ENCODE measurements at places on chromosomes 2 and 18.

DNA sequence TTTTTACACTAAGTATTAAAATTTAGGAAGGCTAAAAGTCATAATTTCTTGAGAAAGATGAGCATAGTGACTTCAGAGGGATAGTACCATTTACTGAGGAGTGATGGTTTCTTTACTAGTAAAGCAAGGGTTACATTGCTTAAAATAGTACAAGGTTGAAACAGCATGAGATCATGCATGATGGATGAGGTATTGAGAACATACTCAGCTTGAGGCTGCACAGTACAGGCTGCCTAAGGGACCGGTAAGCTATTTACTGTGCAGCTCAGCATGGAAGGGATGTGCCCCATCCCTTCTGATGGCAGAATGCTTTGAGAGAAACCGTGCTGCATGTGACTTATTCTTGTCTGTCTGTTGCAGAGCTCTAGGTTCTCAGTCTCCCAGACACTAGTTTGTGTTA is 122.1 kb downstream of the EML6 start:
- DNase-seq: no peak

- DNase-seq: no peak
These were observed 54.5 kb upstream of the AFF3 start for GRCh38 chr2:100196786-100197494.

GRCh38 chr2:175025233-175025632 is 20.1 kb upstream of the CHN1 start:
- DNase-seq: no peak

DNA sequence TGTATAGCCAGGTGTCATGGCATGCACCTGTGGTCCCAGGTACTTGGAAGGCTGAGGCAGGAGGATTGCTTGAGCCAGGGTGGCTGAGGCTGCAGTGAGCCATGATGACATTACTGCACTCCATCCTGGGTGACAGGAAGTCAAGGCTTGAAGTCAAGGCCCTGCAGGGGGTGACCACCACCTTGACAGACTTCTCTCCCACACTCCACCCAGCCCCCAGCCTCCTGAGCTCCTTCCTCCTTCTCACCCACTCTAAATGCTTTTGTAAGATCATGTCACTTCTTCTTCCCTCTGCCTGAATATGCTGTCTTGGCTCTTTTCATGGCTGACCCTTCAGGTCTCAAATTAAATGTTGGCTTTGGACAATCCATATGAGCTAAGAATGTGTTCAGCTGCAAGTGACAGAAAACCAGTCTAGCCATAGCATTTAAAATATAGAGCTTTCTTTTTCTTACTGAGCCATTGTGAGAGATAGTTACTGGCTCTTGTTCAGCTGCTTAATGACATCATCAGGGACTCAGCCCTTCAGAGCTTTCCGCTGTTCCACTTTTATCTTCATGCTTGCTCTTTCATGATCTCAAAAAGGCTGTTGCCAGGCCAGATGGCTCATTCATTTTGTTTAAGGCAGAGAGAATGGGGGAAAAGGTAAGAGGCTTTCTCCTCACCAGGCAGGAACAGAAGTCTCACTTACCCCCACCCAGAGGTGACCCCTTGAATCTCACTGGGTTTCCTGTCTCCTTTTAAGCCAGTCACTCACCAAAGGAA is 36.7 kb upstream of the TTC39C start:
- DNase-seq: no peak

DNA sequence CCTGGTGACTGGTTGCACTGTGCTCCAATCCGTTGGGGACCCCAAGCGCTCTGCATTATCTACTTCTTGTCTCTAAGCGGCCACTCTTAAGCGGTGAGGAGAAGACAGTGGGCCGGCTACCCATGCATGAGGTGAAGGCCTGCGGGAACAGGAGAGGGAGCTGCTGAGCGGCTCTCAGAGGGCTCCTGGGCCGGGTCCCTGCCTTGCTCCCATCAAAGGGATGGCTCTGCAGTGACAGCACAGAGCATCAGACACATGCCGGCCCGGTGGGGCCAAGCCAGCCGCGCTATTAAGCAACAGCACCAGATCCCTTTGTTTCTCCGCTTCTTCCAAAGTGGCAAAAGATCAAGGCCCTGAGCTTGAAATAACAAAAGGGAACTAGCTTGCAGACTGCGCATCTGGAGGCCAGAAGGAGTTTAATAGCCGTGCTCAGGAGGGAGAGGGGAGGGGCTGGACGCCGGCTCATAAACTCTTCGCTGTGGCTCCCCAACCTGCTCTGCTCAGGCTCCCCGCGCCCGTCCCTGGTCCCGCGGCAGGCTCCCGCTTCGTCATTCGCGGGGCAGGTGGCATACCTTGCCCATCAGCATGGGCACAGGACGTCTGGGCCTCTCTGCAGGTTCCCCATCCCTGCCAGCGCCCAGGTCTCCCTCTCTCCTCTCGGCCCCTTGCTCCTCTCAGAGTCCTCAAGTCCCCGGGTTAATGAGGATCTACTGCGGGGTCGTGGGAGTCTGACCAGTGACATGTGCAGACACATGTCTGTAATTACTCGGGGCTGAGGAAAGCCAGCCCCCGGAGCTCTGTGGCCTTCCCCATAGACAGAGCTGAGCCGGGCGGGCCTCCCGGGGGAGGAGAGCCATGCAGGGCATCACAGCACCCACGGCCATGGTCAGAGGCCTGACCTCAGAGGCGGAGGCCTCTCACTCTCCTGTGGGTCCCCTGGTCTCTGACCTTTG is 96.7 kb downstream of the ASB1 start:
- no peak for DNase-seq

DNA sequence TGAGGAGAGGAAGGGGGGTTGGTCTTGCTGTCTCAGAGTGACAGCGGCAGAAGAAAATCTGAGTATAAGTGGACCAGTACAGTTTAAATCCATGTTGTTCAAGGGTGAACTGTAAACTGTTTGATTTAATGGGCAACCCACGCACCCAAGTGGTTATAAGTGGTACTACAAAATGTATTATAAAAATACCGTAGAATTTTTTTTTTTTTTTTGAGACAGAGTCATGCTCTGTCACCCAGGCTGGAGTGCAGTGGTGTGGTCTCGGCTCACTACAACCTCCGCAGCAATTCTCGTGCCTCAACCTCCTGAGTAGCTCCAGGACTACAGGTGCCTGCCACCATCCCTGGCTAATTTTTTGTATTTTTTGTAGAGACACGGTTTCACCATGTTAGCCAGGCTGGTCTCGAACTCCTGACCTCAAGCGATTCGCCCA is 2.1 kb upstream of the CHCHD5 start:
- DNase-seq: peak; percentile 64

DNA sequence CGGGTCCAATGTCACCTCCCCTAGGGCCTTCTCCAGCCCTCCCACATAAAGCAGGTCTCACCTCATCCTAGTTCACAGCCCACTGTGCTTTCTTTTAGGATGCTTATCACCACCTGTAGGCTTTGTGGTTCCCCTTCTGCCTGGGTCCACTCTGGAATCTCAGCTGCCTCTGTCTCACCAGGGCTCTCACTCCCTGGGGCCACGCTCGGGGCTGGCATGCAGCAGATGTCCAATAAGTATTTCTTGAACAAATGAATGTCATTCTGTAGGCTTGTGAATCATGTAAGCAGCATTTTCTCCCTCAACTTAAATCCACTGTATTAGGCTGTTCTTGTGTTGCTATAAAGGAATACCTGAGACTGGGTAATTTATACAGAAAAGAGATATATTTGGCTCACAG is 4.3 kb upstream of the SH3BP4 start:
- DNase-seq: no peak

DNA sequence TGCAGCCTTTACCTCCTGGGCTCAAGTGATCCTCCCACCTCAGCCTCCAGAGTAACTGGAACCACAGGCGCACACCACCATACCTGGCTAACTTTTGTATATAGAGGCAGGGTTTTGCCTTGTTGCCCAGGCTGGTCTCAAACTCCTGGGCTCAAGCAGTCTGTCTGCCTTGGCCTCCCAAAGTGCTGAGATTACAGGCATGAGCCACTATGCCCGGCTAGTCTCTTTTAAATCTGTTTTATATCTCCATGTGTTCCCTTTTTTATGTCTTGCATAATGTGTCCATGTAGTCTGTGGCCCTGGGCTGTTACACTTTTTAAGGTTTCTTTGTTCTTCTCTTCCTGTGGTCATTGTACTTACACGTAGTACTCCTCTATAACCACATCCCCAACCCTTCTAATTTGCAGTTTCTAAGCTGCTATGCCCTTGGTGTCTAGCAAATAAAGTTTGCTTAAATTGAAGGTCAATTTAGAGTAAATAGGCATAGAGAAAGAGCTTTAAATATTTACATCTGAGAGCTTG is 168.2 kb downstream of the MCFD2 start:
- DNase-seq: no peak

GRCh38 chr2:223109341-223109740 is 57.4 kb downstream of the KCNE4 start:
- DNase-seq: no peak

- no peak for DNase-seq
These were observed 16.9 kb upstream of the CRACDL start for GRCh38 chr2:98952966-98953365.

DNA sequence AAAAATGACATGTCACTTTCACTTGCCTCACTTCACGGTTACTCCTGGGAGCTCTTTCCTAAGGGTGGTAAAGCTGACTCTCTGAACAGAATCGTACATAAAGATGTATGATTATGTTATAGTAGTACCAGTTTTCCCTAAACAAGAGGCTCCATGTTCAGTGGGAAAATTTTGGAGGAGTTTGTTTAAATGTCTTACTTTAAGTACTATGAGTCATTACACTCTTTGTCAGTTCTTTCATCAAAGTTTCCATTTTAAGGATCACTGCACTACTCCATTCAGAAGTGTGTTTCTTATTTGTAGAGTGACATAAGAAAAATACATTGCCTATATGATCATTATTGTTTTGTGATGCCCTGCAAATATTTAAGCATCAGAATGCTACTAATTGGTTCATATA is 121.1 kb upstream of the FIGN start:
- no peak for DNase-seq

GRCh38 chr2:3981446-3981987 is 278.1 kb downstream of the DCDC2C start:
- no peak for DNase-seq

DNA sequence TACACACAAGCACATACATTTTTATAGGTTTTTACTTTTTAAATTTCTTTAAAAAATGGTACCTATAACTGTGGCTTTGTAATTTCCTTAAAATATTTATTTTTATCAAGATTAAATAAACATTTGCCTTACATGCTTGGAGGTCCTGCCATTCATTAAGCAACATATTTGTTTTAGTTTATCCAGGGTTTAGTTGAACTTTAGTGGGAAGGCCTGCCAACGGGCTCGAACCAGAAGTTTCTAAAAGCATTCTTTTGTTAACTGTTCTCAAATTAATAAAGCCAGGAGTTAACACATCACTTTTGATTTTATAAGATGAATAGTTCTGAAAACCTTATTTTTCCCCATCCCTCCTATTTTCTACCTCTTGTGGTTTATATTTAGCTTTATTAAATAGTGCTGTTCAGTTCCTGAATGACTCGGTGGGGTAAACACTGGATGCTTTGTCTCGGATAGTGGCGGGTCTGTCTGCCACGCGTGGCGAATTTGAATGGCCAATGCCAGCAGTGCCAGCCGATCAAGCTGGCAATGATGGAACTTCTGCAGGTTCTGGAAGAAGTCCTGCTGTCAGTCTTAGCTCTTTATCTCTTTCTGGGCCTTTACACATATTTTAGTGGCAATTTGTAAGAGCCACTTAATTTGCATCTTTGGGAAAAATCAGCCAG is 32.2 kb downstream of the SH3YL1 start:
- peak; percentile 72 for DNase-seq
